ENCODE measurements at places on chromosomes 12 and 14.

DNA sequence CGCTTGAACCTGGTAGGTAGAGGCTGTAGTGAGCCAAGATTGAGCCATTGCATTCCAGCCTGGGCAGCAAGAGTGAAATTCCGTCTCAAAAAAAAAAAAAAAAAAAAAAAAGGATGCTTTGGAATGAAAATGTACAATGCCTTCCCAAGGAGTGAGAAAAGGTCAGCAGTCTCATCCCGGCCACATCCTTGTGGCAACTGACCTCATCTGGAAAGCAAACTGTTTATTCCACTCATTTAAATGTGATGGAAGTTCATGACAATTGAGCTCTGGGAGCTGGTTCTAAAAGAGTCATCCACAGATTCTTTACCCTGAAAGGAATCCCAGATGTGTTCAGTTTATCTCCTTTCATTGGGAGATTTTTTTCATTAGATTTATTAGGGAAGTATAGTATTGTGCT is 19.4 kb upstream of the LIMA1 start:
- DNase-seq: no peak

DNA sequence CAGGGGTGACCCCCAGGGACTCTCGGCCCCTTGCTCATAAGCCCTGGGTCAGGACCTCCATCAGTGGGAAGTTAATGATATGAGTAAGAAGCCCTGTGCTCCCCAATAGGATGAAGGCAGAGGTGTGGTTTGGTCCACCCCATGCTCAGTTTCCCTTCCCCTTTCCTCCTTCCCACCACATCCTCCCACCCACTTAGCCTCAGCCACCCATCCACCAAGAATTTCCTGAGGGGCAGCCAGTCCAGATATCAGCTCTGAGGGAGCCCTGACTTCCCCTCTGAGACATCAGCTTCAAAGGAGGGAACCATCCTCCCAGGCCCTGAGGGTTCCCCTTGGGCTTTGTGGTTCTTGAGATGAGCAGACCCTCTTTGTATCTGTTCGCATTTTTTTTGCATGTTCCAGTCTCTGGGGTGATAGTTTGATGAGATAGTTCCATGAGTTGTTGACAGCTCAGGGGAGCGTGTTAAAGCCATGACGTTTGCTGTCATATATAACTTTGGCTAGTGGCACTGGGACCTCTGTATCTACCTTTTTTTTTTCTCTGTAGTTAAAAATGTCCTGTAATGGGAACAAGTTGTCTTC is 71.2 kb downstream of the LGMN start:
- DNase-seq: no peak

DNA sequence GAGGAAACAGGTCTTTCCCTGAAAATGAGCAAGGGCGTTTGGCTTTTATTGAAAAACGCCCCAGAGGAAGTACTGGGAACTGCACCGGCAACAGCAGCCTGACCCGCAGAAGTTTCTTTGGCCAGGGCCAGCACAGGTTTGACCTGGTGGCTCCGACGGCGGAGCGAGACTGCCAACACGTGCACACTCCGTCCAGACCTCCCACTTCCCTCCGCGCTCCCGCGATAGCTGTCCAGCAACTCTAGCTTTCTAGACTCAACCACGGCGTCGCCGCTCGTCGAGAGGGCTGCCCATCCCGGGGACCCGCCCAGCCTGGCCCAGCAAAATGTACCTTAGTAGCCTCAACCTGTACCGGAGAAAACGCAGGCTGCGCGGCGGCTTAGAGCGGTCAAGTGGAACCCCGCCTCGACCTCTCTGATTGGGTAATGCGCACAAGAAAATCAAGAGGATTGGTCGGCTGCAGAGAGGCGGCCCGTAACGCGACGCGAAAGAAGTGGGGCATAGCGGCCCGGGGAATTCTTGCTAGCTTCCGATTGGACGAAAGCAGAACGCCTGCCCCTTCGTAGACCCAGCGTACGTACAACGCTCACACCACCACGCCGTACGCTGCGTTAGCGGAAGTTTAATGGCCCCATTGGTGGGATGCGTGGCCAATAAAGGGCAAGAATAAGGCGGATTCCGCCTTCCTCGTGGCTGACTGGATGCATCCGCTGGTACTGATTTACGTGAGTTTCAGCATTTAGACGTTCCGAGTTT is at the start of gene WDR89:
TSS of gene WDR89 (minus strand) at position 399 of the 756 bp plus-strand sequence. CDS start 41,929 bp downstream, outside the sequence.
- DNase-seq: peak; percentile 98

DNA sequence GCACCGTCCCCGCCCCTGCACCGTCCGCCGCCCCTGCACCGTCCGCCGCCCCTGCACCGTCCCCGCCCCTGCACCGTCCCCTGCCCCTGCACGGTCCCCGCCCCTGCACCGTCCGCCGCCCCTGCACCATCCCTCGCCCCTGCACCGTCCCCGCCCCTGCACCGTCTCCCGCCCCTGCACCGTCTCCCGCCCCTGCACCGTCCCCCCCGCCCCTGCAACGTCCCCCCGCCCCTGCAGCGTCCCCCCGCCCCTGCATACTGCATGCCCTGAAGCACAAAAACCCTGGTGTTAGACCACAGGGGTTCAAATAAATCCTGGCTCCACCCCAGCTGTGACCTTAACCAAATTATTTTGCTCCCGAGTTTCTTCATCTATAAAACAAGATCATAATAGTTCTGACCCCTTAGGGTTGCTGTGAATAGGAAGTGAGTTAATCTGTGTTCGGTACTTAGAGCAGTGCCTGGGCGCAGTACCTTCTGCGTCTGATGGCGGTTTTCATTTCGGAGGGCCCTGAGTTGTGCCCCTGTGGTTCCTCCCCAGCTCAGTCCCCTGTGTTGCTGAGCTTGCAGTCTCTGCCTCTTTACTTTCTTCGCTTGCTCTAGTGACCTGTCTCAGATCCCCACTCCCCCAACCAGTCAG is 38.1 kb downstream of the ESRRB start:
- no peak for DNase-seq

GRCh38 chr14:104865081-104865630 is at the start of gene CEP170B:
TSS of gene CEP170B (plus strand) at chr14:104865268. CDS start at chr14:104868451, 3,183 bp downstream.
- no peak for DNase-seq

DNA sequence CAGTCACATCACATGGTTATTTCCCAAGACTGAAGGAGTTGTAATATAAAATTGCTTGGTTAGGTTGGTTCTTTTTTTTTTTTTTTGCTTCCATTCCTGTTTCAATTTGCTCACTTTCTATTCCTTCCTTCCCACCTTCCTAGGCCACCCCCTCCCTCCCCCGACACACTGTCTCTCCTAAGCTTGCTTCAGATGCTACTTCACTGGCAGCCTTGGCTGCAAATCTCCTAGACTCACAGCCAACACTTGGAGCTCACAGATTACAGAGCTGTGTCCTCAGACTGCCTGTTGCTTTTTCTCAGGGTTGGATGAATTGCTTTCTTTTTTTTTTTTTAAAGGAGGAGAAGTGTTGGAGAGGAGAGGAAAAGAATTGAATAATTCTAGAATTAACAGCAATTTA is 77.3 kb upstream of the GRIN2B start:
- DNase-seq: no peak

GRCh38 chr14:105325716-105326567 is 11.4 kb downstream of the PACS2 start:
- no peak for DNase-seq

DNA sequence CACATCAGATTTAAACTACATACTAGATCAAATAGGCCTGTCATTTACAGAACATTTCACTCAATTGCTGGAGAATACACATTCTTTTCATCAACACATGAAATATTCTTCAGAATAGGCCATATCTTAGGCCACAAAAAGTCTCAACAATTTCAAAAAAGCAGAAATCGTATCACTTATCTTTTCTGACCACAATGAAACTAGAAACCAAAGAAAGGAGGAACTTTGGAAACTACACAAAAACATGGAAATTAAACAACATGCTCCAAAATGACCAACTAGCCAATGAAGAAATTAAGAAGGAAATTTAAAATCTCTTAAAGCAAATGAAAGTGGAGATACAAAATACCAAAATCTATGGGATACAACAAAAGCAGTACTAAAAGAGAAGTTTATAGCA is 35.1 kb downstream of the PARP11 start:
- no peak for DNase-seq

- no peak for DNase-seq
Observed at GRCh38 chr14:66045572-66046021, 440.6 kb upstream of the CCDC196 start.

- no peak for DNase-seq
Observed at GRCh38 chr12:119198440-119198839, 19.7 kb downstream of the HSPB8 start.

GRCh38 chr12:48156652-48157017 is 680 bp downstream of the ASB8 start:
- DNase-seq: no peak

DNA sequence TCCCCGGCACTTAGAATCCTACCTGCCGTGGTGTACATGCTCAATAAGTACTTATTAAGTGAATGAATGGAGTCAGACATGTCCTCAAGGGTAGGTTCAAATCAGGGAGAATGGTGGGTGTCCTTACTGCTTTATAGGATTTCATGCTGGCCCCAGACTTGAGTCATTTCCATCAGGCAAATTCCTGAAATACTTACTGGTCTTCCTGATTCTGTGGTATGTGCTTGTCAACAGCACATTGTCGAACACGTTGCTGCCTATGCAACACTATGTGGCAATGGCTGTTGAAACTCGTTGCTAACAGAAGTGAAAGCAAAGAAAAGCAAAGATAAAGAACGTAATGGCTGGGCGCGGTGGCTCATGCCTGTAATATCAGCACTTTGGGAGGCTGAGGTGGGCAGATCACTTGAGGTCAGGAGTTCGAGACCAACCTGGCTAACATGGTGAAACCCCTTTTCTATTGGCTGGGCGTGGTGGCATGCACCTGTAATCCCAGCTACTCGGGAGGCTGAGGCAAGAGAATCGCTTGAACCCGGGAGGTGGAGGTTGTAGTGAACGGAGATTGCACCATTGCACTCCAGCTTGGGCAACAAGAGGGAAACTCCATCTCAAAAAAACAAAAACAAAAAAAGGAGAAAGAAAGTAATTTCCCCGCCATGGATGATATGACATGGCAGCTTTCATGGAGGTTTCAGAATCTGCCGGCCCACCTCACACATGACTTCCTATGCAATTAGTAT is 214.9 kb downstream of the ZFP36L1 start:
- no peak for DNase-seq

GRCh38 chr12:119593578-119594398 is at the start of gene TMEM233:
TSS of gene TMEM233 (plus strand) at chr12:119593774. CDS start at chr12:119593849, 75 bp downstream.
- DNase-seq: no peak

- DNase-seq: no peak
Observed at GRCh38 chr12:63922474-63922873, 78.0 kb downstream of the SRGAP1 start.

DNA sequence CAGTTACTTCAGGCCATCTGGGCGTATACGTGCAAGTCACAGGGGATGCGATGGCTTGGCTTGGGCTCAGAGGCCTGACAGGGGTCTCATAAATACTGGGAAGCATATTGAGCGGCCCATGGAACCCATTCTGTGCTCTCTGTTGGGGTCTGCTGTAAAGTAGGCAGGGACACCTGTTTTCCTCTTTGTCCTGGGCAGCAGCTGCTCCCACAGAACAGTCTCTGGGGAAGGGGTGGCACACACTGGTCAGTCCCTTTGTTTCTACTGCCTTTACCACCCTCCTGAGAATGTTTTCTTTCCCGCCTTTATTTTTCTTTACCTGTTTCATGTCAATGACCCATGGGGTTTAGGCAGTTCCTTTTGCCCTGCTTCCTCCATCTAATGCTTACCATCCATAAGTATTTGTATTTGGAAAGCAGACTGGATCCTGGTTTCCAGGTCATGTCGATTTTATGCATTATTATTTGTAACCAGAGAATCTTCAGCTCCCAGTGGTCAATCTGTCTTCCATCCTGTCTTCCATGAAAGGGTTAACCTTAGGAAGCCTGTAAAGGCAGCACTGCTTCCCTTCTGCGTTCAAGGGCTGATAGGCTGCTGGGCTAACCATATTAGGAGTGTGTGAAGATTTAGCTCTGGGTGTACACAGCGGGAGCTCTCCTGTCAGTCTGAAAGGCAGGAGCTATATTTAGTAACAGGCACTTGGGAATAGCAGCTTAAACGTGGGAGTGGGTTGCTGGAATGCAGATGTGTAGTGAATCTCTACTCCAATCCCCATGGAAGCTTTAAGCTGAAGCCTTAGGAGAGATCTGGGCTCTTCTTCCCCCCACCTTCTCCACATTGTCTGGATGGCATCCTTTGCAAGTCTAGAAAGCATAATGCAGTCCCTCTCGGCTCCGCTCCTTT is 124.0 kb downstream of the DYRK2 start:
- DNase-seq: peak; percentile 53

GRCh38 chr14:92105073-92105892 is 1.1 kb downstream of the ATXN3 start:
- DNase-seq: no peak

- peak; percentile 27 for DNase-seq
Observed at GRCh38 chr12:58502841-58503240, 417.5 kb downstream of the LRIG3 start.

GRCh38 chr14:90109858-90110257 is 48.1 kb downstream of the KCNK13 start:
- no peak for DNase-seq

DNA sequence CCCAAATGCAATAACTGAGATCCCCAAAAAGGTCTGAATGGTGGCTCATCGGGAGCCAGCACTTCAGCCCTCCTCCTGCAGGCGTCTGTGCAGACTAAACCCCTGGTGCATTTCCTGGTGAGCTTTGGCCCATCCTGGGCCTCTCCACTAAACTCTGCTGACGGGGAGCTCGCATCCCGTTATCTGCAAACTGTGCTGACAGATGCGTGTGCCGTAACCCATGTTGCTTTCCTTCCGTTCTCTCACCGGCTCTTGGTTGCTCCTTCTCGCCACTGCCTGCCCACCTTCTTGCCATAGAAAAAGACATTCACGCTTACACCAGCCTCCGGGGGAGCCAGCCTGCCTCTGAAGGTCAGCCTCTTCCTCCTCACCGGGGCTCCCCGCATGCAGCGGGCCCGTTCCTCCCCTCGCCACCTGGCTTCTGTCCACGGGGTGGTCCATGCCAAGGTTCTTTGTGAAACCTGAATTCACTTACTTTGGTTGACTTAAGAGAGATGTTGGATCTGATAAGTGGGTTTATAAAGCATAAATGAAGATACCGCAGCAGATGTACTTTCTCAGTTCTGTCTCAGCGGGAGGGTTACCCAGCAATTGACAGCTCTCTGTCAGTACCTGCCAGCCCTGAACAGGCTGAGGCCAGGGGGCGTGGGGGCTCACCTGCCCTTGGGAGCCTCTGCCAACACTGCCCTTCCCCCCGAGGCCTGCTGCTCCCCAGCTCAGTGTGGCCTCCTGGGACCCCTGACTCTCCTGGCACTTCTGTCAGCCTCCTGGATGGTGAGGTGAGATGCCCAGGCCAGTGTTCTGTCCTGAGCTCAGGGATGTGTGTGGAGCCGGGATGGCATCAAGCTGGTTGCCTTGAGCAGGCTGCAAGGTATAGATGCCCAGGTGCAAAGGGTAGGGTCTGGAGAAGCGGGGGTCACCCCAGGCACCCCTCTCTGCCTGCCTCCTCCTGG is 14.2 kb downstream of the ZFYVE21 start:
- DNase-seq: no peak

- no peak for DNase-seq
Observed at GRCh38 chr12:79168687-79169086, 304.1 kb downstream of the SYT1 start.

- DNase-seq: no peak
Observed at GRCh38 chr12:52837413-52837741, 3.3 kb upstream of the KRT79 start.
